AG09309 (cell line): ENCODE measurements at places on chromosomes 5 and 9.

- no peak for DNase-seq
Observed at GRCh38 chr5:26482810-26483375, 555.5 kb downstream of the CDH9 start.

DNA sequence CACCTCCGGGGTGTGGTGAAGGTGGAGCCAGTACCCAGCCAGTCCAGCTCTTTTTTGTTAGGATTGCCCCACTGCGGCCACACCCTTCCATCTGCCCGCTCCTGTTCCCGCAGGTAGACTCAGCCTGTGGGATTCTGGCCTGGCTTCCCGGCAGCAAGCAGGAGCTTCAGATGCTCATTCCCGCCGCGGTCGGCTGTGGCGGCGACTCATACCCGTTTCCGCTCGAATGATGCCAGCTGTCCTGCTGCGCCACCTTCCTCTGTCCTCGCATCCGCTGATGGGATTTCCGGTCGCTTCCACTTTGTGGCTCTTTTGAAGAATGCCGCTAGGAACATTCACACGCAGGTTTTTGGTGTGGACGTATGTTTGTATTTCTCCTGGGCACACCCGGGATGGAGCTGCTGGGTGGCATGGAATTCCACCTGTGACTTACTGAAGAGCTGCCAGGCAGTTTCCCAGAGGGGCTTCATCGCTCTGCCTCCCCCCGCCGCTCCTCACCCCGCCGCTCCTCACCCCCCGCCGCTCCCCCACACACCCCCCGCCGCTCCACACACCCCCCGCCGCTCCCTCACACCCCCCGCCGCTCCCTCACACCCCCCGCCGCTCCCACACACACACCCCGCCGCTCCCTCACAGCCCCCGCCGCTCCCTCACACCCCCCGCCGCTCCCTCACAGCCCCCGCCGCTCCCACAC, 60.3 kb downstream of the TENT4A start:
- no peak for DNase-seq

DNA sequence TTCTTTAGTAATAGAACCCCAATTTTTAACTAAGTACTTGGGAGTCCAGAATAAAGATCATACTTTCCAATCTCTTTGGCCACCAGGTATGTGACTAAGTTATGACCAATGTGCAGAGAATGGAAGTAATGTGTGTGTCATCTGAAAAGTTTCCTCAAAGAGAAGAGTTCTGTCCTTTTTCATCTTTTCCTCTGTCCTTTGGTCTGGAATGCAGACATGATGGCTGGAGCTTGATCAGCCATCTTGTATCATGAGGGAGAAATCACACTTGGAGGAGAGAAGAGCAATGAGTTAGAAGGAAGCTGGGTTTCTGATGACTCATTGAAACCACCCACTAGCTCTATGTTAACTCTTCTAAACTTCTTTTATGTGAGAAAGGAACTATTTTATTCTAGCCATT, 5.5 kb upstream of the CPEB4 start:
- DNase-seq, result no peak

DNA sequence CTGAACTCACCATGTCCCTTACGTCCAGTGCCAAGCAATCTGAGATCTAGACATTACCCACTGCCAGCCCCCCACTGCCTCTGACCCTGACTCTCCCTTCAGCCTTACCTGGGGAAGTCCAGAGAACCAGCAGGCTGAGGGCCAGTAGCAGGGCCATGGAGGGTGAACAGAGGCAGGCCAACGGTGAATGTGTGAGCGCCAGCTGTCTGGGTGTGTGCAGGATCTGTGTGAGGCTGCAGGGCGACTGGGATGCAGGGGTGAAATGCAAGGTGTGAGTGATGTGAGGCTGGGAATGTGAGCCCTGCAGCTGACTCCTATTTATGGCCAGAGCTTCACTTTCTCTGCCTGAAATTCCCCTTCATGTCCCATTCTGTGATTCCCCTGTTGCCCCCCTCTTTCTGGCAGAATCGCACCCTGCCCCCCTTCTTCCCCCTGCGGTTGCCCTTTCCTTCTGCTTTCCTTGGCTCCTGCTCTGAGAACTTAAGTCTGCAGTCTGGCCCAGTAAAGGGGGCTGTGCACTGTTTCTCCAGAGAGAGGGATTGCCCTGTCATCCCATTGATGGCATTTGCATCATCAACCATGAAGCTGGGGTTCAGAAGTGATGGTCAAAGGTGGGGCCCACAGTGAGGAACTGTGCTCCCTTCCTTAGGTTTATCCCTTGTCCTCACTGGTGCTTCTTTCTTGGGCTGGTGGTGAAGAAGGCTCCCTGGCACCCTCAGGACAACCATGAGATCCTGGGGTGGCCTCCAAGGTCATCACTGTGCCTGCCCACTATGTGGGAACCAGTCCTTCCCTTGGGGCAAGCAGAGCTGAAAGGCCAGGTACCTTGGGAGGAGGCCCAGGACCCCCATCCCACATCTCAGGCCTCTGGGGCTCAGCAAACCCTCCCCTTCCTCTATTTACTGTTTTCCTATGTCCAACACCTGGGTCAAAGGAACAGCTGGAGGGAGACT, at the start of gene CCL19:
Gene CCL19 (minus strand): TSS at position 294 of the 953 bp plus-strand sequence. CDS start 137 bp downstream, at position 157.
- DNase-seq, result no peak

DNA sequence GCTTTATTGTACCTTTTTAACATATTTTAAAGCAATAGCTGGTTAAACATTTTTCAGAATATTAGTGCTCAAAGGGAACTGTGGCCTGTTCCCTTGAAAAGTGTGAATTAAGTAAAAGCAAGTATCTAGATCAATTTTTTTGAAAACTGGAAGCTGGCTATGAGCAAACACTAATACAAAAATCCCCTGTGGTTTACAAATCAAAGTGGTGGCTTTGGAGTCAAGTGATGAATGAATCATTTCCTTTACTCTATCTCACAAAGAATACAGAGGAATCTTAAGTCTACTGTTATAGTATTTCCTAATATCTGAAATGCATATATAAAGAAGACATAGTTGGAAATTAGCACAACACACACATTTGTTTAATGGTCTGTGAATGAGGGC, 212.4 kb upstream of the C9orf72 start:
- DNase-seq, result no peak

DNA sequence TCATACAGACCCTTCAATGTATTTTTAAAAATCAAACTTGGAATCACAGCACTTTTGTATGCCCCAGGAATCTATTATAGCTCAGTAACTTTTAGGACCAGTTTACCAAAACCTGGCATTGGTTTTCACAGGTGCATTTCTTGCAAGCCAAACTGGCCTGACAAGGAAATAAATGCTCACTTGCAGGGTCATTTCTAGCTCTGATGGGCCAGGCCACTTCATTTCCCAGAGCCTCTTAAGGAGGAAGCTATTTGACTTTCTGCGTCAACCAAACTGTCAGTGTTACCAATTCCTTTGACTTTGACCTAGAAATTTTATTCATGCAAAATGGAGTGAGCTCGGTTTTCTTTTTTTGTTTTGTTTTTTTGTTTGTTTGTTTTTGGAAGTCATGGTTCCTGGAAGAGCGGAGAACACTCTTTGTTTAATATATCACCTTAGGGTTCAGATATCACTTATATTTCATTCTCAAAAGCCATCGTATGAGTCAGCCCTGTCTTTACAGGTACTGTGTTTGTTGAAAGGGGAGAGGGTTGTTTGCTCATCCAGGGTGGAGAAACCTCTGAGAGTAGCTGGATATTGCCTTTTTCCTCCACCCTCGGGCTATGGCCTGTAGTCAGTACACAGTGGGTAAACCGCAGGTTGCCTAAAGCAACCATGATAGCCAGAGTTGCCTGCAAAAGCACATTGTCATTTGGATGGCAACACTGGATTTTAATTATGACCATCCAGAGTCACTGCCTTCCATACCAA, 58.9 kb downstream of the GNA14 start:
- no peak for DNase-seq

- no peak for DNase-seq
Observed at GRCh38 chr5:98599016-98599415, 174.4 kb upstream of the RGMB start.

GRCh38 chr5:56148453-56148971, 84.6 kb downstream of the ANKRD55 start:
- no peak for DNase-seq
